ENCODE measurements at places on chromosomes 2 and 18.

GRCh38 chr2:234969306-234970098, 17.7 kb downstream of the SH3BP4 start:
- DNase-seq, result peak; percentile 10

- peak; percentile 82 for DNase-seq
These were observed 136.7 kb downstream of the LAMA3 start for GRCh38 chr18:23825978-23826405.

DNA sequence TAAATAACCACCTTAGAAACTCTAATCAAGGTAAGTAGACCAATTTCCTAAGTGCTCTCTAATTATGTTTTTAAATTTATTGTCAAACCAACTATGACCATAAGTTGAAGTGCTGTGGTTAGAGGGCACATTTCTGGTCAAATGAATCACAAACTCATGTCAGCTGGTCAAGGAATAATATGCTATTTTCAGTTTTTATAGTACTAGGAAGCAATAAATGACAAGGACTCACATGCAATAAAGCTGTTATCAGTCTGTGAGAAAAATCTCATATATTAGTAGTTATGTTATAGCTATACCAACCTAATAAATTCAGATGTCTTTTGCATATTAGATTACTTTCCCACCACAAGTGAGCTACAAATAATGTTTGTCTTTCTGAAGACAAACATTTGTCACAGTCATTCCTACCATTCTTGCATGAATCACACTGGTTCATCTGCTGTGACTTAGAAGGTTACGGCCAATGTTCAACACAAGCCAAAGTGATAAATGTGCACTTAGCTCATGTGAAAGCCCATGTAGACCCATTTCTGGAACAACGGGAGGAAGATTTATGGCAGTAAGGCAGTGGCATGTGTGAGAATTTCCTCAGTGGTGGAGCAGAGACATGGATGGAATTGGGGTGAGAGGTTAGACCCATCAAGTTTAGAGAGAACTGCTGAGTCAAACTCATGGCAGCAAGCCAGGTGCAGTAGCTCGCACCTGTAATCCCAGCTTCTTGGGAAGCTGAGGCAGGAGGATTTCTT, 27.4 kb upstream of the CCNYL1 start:
- peak; percentile 52 for DNase-seq

GRCh38 chr2:128732976-128733431, 414.3 kb upstream of the HS6ST1 start:
- peak; percentile 96 for DNase-seq

GRCh38 chr2:171531291-171531690, 9.0 kb downstream of the CYBRD1 start:
- peak; percentile 20 for DNase-seq

DNA sequence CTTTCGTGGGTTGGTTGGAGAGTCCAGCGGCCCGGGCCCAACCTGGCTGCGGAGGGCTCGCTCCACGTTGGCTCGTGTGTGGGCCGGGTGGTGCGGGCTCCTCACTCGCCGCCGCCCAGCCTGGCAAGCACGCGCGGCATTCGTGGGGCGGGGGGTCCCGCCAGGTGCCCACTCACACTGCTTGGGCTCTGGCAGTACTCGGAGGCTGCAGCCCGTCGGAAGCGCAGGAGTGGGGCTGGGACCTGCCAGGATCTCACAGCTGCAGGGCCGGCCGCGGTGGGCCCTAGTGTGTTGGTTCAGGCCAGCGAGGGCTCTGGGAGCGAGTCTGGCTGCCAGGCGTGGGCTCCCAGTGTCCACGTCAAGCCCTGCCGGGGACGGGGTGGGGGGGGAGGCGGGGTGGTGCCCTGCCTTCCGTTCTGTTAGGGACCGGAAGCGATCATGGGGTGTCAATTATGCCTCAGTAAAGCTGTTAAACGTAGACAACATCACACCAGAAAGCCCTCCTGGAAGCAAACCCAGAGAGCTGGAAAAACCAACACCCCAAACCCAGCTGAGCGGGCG, 1.0 kb upstream of the HS6ST1 start:
- DNase-seq, result no peak

DNA sequence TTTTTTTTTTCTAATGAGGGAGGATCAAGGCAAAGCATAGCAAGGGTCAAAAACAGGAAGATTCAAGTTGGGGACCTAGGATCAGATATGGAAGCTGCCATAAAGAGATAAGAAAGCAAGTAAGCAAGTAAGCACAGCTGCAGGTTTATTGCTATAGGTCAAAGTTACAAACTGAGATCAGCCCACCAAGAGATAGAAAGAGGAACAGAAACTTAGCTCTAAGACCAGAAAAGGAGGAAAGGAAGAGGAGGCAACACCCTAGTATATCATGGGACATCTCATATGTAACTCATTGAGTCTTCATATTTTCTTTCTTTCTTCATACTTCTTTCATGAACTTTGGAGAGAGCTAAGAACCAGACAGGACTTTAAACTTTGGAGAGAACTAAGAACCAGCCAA, 295.9 kb upstream of the CRIM1 start:
- peak; percentile 45 for DNase-seq

DNA sequence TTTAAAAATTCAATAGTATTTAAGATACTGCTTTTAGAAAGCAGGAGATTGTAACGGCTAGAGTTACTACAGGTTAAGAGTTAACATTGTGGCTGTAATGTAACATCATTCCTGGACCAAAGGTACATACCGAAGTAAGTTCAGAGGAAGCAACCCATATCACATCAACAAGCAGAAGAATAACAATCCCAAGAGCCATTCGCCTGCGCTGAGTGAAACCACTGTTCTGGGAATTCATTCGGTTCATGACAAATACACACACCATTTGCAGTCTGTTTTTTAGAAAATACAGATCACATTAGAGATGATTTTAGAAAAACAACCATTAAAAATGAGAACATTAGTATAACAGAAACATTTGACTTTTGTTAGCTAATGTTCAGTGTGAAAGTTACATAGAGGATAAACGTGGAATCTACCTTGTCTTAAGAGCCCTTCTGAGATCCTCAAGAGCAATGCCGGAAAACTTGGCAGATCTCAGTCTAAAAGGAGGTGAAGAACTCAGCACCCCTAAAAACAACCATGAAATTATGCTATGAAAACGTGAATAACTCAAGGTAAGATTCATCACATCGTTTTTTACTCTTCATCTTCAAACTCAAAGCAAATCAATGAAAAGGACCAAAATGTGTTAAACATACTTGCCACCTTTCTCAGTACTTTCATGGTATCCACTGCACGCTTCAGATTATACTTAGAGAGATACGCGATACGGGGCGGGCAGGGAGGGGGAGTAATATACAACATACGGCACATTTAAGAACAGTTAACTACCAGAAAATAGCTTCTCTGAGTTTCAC, 1.2 kb downstream of the SLC35F5 start:
- DNase-seq, result peak; percentile 16

DNA sequence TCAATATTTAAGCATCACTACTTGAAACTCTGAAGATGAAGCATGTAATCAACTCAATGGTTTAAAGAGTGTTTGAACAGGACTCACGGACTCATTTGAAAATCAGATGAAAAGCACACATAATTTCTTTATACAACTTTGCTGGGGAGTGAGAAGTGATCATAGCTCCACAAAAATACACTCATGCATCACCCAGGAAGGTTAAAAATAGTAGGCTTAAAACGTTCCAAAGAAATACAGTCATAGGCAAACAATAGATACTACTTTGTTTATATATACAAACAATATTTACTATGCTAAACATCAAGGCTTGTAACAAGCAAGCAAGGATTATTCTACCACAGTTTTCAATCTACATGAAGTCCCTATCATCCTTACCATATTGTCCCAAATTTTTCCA, 11.6 kb downstream of the HNRNPLL start:
- DNase-seq, result no peak

DNA sequence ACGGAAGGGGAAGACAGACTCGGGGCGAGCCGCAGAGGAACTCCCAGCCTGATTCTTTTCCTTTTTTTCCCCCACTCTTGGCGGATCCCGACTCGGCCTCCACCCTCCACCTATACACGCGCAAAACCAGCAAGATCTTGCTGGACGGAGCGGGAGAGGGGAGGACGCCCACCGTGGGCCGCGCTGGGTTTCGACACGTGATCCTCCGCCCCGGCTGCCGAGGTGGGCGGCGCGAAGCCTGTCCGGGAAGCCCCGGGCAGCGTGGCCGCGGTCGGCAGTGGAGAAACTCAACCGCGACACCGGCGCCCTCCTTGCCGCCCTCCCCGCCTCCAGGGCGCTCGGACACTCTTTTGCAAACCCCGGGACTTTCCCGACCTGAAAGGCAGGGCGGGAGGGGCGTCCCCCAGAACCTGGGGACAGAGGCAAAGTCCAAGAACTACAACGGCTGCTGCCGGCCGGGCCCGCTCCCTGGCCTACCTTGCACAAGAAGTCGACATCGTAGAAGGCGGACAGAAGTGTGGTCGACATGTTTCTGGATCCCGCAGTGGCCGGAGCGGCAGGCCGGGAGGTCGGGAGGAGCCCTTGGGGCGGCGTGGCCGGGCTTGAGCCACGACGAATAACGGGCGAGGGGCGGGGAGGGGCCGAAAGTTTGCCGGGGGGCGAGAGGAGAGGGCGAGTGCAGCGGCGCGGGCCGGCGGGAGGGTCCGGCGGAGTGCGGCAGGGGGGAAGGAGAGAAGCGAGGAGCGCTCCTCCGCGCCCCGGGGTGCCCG, 433 bp downstream of the ZFP36L2 start:
- peak; percentile 95 for DNase-seq

GRCh38 chr2:47056868-47057686, 98.0 kb downstream of the STPG4 start:
- no peak for DNase-seq

GRCh38 chr2:239233576-239233975, 167.2 kb downstream of the HDAC4 start:
- DNase-seq, result no peak

DNA sequence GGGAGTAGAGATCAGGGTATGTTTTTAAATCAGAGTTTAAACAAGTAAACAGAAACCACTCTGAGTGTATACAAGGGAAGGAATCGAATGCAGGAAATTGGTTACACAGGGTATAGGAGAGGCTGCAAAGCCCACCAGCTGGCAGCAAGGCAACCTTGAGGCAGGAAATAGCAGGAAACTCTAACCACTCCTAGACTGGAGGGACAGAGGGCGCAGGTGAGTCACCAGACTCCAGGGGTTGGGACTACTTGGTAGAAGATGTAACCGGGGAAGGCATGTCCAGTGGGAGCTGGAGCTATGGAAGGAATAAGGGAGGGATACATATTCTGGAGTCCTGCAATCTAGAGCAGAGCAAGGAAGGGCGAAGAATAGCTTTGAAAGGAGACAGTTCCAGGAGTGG, 152.3 kb downstream of the MEIS1 start:
- no peak for DNase-seq

DNA sequence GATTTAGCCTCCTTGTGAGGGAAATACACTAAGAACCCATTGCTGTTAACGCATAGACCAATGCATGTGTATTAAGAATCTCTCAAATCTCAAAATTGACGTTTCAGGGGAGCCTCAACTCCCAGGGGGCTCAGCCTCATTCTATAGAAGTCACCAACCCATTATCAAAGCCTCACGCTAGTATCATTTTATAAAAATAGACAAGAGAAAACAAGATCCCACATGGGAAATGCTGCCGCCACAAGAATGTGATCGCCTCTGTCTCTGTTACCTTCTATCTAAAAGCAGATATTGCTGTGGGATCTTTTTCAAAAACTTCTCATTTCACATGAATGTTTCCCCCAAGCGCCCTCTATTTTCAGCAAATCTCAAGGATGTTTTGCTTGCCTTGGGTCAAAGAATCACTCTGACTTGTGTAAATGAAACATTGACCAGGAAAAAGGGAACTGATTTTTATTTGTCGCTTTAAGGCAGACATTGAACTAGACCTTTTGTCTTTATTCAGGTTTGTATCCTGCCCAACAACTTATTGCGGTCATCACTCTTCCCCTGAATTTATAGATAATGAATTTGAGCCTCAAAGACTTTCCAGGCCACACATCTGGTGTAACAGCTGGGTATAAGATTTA, 679.0 kb upstream of the ID2 start:
- DNase-seq, result no peak

DNA sequence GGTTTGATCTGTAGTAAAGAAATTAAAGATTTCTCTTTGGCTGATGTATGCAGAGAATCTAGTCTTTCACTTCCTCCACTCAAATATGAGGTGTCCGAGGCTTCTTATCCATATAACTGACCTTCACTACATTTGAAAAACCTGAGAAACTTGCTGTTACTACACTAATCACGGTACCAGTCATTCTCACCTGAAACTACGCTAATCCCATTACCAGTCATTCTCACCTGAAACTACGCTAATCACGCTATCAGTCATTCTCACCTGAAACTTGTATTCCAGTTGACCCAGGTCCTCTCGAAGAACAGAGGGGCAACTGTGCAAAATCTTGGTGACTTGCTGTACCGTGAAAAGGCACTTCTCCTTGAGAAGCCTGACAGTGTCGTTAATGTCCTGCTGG, 5.1 kb downstream of the MTERF4 start:
- no peak for DNase-seq

DNA sequence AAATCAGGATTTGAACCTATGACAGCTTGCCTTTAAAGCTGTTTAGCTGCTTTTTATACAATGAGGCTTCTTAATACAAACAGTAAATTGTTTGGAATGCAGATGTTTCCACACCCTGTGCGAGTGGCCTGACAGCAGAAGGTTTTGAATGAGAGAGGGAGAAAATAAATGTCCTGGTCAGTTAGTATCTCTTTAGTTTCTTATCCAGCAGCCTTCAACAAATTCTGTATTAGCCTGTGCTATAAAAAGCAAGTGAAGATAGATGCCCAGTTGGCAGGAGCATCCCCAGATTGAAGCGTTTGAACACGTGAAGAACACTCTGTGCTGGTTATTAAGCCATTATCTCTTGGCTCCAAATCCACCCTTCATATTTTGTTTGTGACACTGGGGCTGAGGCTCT, 70.6 kb downstream of the CERS6 start:
- no peak for DNase-seq

- DNase-seq, result no peak
These were observed 40.1 kb downstream of the KCMF1 start for GRCh38 chr2:85011098-85011497.

DNA sequence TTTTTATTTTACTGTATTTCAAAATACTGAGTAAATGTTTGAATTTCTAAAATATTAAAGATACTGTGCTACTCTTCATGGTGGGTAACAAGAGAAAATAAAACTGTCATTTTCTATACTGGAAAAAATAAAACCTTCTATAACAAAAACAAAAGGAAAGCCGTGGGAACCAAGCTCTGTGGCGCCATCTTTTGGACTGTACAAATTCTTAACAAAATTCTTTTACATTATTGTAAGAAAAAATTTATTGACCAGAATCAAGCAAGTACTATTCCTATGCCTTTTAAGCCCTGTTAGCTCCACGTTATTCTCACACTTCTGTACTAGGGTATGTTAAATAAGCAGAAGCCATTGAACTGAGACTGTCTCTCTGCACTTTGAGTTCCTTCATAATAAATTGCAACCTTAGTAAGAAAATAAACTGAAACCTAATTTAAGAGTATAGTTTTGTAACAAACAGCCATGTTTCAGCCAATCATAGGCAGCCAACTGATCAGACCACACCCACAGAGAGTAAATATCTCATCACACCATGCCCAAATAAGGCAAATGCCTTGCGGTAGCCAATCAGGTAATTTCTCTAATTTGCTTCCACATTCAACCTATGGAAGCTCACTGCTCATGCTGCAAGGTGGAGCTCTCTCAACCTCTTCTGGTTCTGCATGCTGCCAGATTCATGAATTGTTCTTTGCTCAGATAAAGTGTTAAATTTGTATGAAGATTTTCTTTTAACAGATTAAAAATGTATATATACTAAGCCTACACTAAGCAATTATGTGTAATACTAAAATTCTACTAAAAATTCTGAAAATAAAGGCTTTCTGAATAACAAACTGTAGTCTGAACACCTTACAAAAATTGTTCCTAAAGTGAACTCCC, 42.2 kb downstream of the HIBCH start:
- DNase-seq, result peak; percentile 59

GRCh38 chr18:48459465-48459864, 50.3 kb upstream of the ZBTB7C start:
- DNase-seq, result peak; percentile 84

All from suppressor macrophage treated with lipopolysaccharide for 1 hour (primary cell).